ENCODE measurements at places on chromosomes 6 and 20.

GRCh38 chr6:154139892-154140291 lies 100.9 kb downstream of the OPRM1 start:
- no peak for DNase-seq

GRCh38 chr6:158715330-158716311 lies 65.8 kb downstream of the SYTL3 start:
- DNase-seq, result no peak

DNA sequence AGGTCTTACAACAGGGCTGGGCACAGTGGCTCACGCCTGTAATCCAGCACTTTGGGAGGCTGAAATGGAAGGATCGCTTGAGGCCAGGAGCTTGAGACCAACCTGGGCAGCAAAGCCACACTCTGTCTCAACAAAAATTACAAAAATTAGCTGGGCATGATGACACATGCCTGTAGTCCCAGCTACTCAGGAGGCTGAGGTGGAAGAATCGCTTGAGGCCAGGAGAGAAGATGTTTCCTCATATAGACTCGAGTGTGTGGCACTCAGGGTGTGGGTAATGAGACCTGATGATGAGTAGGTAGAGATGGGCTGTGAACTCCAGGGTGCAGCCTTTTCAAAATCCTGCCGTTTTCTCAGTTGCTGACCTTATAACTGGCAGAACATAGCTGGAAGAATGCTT lies 125.3 kb upstream of the FOXO3 start:
- no peak for DNase-seq

GRCh38 chr6:137806914-137807682 lies 60.0 kb upstream of the TNFAIP3 start:
- DNase-seq, result no peak

- peak; percentile 85 for DNase-seq
Observed at GRCh38 chr6:107578642-107579341, 88.9 kb downstream of the SOBP start.

DNA sequence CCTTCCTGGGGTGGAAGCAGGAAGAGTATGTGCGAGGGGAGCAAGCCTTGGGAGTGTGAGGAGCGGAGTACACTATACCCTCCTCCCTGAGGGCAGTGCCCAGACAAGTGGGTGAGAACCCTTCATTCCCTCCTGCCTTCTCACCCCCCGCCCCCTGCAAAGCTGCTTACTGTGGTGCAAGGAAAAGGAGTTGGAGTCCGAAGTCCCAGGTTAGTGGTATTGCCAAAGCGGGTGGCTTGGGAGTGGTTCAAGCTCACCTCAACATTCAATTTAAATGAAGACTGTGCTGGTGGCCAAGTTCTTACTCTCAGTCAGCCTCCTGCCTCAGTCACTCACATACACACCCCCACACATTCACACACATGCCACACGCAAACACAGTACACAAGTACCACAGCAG lies 74.7 kb upstream of the PRDM1 start:
- no peak for DNase-seq

GRCh38 chr6:2914318-2914660 lies 11.2 kb upstream of the SERPINB9 start:
- DNase-seq, result peak; percentile 24

DNA sequence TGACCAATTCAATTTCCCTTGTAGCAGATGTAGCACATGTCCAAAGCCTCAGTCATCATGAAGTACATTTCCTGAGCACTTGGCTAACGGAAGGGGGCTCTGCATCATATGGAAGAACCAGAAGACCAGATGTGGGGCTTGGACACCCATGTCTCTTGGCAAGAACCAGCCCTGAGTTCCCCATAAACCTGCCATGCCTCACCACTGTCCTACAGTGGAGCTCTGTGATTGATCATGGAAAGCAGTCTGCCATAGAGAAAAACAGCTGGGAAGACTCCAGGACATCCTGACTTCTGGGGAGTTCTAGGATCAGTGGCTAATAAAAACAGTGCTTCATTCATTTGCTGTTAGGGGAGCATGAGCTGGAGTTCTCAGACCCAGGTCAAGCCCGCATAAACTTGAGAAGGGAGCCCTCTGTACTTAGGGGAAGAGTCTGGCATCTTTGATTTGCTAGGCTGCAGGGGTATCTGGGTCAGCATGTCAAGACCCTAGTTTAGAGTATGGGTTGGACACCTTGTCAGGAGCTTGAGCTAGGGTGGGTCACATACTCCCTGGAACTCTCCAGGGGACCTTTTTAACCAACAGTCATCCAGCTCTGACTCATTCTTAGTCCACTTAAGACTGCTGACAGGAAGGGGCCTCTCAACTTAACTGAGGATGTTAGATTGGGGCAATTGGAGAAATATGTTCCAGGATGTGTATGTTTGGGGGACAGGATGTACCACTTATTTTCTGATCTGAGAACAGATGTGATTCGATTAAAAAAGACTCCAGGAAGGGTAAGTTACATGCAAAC lies 26.3 kb upstream of the TRAM2 start:
- DNase-seq, result no peak

GRCh38 chr6:158911746-158912480 lies 88.1 kb downstream of the RSPH3 start:
- no peak for DNase-seq

DNA sequence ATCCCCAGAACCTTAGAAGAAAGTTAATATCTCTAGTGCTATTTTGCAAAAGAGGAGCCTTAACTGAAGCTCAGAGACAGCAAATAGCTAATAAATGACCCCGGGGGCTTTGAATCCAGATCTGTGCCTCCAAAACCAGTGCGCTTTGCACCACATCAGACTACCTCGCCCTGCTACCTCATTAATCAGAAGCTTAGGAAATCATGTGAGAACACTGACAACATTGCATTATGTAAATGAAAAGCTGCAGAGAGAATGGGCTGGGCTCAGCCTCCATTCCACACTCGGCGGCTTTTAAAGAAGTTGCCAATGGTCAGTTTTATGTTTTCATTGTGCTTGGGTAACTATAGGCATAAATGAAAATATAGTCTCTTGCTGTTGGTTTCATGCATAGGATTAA lies 54.0 kb upstream of the STMND1 start:
- no peak for DNase-seq

GRCh38 chr6:66210964-66211363 lies 503.9 kb upstream of the EYS start:
- DNase-seq, result peak; percentile 47

DNA sequence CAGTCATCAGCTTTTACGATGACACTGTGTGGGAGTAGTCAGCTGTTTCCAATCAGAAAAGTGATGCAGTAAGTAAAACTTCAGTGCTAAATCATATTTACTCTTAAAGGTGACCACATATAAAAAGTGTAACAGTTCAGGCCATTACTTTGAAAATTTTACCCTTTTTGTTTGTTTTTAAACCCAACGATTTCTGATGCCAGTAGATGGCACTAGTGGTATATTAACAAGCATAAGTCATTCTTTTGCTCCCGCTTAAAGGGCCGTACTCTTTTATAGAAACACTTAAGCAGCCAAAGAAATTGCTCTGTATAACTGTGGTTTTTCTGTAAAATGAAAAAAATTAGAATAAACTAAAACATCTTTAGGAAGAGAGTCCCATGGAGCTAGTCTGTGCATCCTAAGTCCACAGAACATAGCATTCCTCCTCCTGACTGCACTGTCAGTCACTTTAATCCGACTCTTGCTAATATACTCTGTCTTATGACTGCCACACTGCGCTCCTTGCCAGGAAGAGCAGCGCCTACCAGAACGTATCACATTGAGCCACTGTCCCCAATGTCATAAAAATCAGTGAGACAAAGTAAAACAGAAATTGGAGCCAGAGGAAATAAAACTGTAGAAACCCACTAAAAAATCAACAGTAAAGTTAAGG lies 25.0 kb downstream of the HEBP2 start:
- DNase-seq, result peak; percentile 56

DNA sequence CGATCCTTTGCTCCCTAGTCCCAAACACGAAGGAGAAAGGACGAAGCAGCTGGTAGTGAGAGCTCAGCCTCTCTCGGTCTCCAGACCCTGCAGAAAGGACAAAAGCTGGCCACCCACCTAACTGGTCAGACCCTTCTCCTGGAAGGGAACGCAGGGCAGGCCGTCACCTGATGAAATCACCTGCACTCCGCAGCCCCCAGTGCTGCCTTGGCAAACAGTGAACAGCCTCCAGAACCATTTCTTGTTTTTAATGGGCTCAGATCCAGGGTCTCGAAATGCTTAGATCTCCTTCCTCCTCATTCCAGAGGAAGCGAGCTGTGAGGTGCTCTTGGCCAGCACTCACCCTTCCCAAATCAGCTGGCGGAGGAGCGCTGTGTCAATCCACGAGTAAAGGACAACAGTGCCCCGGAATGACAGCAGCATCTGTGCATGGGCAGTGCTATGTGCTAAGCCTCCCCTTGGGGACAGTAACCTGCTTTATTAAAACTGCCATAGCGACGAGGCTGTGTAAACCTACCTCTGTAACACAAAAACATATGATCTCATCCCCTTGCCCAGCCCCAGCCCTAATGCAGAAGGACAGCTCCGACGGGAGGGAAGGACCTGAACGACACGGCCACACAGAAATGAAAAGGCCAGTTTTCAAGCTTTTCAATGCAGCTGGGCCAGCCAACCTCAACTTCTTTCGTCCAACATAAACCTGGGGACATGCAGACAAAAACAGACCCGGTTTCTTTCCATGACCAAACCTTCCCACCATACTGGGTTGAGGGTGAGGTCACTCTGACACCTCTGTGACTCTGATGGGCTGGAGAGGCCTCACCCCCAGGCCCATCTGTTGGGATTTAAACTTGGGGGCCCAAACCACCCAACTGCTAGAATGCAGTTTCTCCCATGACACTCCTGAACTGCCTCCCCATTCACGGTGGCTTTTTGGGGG lies 43.3 kb downstream of the SULF2 start:
- no peak for DNase-seq

GRCh38 chr6:35552285-35552917 lies 39.7 kb upstream of the TULP1 start:
- peak; percentile 79 for DNase-seq

- peak; percentile 18 for DNase-seq
Observed at GRCh38 chr6:4610256-4610655, 165.9 kb upstream of the CDYL start.

All from mesendoderm (in vitro differentiated cells).